Activated CD4-positive, alpha-beta T cell treated with anti-CD3 and anti-CD28 coated beads, Interleukin-2, amount 50 U/mL, for 1 hour (primary cell): ENCODE measurements at places on chromosomes 5 and 9.

GRCh38 chr5:179608131-179608581 lies 15.3 kb downstream of the HNRNPH1 start:
- no peak for DNase-seq

DNA sequence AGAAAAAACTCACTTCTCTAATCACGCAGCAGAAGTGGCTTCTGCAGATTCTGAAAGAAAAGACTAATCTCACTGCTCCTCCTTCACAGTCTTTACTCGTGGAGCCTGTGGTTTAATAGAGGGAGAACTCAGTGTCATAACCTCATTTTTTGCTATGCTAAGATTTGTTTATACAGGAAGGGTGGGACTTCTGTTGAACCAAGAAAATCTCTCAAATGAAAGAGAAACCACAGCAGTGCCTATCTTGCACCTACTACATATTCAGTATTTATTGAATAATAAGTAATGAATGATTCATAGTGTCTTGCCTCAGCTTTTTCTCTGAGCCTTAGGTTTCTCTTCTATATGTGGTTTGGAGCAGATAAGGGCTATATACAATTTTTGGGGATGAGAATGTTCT lies 136.1 kb upstream of the DMAC1 start:
- DNase-seq: no peak

- no peak for DNase-seq
Observed at GRCh38 chr9:117268847-117269446, 145.9 kb downstream of the ASTN2 start.

- no peak for DNase-seq
Observed at GRCh38 chr5:164377746-164378145, 872.3 kb downstream of the MAT2B start.

- no peak for DNase-seq
Observed at GRCh38 chr5:132816554-132816953, 3.5 kb downstream of the SOWAHA start.

DNA sequence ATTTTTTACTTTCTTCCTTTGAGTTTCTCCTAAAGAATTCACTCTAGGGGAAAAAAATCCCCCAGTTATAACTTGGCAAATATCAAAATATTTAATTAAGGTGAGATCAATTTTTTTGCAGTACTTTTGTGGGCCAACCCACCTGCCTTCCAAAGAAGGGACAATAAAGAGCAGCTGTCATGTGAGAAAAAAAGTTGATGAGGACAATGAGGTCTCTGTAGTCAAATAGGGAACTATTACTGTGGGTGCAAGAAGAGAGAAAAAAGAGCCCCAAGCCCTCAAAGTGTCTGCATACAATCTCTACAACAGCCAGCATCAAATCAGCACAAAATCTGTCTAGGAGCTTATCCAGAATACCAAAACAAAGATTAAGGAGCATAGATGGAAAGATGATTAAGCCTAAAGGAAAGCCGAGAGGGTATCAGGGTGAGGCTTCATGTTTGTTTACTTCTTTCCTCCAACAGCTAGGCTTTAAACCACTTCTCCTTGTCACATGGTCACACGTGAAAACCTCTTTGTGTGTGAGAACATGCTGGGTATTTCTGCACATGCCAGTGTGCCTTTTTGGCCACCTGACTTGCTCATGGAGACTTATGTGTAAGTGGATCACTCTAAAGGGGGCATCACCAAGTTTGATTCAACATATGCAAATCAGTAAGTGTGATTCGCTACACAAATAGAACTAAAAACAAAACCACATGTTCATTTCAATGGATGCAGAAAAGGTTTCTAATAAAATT lies 19.2 kb upstream of the FYB1 start:
- no peak for DNase-seq
